ENCODE measurements at places on chromosomes 7 and 10.

DNA sequence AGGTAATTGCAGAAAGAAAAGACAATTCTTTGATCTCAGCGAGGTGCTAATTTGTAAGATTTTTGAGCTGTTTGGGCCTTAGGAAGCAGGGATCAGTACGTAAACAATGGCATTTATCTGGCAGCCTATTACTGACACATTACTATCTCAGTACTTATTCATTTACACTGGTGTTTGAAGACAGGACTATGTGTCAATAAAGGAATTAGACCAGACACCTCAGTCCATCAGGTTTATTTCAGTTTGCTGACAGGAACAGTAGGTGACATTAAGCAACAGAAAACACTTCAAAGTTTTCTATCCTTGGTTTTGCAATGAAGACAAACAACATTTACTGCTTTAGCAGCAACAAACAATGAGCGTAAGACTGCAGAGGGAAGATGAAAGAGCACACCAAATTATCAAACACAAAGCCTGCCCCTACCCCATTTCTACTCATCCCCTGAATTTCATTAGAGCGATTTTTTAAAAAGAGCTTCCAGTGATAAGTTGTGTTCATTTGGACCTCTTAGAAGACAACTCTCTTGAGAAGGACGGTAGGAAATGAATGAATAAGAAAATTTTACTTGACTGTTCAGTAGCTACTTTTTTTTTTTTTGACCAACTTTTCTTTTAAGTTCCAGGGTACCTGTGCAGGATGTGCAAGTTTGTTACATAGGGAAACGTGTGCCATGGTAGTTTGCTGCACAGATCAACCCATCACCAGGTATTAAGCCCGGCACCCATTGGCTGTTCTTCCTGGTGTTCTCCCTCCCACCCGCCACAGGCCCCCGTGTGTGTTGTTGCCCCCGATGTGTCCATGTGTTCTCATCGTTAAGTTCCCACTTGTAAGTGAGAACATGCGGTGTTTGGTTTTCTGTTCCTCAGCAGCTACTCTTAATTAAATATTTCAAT, 138.8 kb downstream of the DKK1 start:
- no peak for DNase-seq

DNA sequence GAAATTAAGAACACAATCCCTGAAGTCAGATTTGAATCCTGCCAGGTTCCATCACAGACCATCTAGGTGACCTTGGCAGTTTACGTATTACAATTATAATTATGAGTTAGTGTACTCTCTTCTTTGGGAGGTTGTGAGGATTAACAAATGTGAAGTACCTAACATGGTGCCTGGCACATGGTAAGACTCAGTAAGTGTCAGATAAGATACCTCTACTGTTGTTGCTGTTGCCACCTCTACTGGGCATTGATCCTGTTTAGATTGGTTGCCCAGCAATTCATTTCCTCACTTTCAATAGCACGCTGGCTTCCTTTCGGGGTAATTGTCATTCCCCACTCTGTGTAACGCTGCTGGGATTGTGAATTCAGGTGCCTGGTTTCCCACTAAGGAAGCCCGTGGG, 31.7 kb upstream of the HGF start:
- no peak for DNase-seq

DNA sequence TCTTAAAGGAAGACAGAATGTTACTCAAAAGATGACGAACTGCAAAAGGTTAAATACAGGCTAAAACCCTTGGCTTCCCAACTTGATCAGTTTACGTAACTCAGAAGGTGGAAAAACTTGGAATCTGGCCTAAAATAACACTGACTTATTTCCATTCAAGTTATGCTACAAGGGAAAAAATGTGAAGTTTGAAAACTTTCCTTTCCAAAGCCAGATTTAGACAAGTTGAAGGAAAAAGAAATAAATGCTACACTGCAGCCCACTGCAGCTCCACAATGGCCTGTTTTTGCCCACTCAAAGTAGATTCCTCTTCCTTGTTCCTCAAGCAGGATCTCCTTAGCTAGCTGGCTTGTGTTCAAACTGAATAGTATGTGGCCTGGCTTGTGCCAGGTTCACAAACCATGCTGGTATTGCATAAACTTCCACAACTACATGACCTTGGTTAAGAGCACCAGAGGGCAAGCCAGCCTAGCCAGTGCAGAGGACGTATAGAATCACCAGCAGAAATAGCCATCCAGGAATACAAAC, 166.2 kb downstream of the CPEB3 start:
- no peak for DNase-seq

DNA sequence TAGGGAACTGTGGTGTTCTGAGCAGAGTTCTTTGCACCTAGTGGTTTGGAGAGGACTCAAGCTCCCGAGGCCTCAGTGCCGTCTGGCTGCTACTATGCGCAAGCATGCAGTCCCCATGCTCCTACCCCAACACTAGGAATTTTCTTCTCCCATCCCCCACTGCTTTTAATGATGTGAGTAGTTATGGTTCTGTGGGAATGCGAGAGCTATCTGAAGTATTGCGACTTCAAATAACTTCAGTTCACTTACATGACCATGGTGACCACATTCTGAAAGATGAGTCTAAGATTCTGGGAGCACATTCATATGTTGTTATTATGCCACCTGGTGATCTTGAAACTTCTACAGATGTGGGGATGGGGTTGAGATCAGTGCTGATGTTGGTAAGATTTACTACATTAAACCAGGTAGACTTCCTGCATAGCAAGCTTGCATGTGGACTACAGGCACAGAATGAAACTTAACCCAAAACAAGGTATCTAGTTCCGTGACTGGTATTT, 24.6 kb downstream of the HTR5A start:
- DNase-seq: no peak

- no peak for DNase-seq
These were observed 630.7 kb downstream of the PARD3 start for GRCh38 chr10:34184397-34184796.

GRCh38 chr10:70916241-70916640, 27.9 kb upstream of the PCBD1 start:
- no peak for DNase-seq

- no peak for DNase-seq
These were observed 82.0 kb upstream of the SAMD8 start for GRCh38 chr10:75029420-75029819.

- no peak for DNase-seq
These were observed 39.1 kb downstream of the CDK1 start for GRCh38 chr10:60817398-60817805.

GRCh38 chr10:14074062-14074884, 256.5 kb downstream of the FRMD4A start:
- peak; percentile 48 for DNase-seq

GRCh38 chr10:18005781-18006456, 54.2 kb downstream of the SLC39A12 start:
- DNase-seq: no peak

DNA sequence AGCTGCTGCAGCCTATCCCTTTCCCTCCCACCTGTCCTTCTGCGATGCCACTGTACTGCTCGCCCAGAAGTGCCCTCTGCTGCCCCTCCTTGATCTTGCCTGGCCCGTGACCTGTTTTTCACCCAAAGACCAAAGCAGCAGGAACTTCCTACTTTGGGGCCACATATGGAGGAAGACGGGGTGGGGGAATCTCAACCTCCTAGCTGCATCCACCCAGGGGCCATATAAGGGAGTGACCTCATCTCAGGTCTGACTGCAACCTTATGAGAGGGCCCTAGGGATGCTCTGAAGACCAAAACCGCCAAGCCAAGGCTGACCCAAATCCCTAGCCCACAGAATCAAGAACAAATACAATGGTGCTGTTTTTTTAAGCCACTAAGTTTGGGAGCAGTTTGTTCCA, 15.7 kb downstream of the PRKCQ start:
- no peak for DNase-seq

DNA sequence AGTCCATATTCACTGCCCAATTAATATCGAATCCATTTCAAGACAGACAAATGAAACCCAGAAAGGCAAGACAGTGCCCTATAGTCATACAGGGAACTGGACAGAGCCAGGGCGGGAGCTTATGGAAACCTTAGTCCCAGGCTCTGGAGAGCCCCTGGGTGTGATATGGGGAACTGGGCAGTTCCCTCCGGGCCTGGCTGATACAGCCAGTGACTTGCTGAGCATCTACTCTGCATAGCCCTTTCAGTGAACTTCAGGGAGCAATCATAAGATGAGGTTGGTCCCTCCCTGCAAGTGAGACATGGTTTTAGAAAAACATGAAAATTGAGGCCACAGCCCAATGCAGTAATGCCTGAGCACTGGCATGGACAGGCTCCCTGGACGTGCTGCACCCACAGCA, 241.9 kb downstream of the GRID1 start:
- no peak for DNase-seq

GRCh38 chr10:118148247-118148646, 101.5 kb upstream of the RAB11FIP2 start:
- DNase-seq: peak; percentile 60

DNA sequence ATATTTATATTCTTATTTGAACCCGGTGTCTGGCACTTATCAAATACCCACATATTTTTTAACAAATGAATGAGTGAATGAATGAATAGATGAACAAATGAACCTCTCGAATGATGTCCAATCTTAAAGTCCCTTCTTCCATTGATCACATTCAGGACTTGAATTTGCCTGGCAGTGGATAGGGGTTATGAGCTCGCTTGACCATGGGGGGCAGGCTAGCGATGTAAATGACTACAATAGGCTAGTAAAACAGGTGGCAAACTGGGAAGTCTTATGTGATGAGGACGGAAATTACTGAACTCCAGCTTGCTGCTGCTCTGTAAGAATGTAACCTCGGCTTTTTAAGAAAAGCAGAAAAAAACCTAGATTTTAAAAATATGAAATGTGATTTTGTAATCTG, 247.7 kb upstream of the DKK1 start:
- DNase-seq: no peak

DNA sequence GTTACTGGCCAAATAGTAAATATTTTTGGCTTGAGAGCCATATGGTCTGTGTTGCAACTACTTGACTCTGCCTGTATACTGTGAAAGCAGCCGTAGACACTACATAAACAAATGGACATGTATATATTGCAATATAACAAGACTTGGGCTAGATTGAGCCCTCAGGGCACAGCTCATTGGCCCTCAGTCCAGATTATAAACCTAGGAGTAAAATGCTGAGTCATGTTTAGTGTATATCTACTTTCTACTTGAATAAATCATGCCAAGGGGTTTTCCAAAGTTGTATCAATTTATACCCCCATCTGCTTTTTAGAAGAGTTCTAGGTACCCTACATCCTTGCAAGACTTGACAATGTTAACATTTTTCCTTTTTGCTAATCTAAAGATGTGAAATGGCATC, 27.4 kb upstream of the POU6F2 start:
- no peak for DNase-seq

DNA sequence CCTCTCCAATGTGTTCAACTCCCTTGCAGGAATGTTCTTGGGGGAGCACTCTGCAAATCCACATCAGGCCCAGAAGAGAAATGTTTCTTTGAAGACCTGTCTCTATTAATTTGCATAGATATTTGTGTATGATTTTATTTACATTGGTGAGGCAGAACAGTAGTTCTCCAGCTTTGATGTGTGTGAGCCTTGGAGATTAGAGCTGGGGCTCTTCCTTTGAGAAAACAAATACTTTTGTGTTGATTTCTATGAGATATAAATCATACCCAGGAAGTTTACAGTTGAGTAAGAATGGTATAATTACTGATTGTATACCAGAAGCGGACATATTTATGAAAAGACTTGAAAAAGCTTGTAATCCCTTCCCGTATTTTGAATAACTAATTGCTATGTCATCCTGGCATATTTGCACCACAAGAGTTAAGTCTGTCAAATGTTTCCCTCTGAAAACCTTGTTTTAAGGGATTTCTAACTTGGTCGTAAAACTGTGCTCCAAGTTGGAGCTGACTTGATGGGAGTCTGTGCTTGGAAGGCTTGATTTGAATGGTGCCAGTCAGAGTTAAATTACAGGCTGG, 468.5 kb downstream of the LRMDA start:
- DNase-seq: no peak

GRCh38 chr7:142334236-142334635, 76.4 kb upstream of the PRSS58 start:
- no peak for DNase-seq

DNA sequence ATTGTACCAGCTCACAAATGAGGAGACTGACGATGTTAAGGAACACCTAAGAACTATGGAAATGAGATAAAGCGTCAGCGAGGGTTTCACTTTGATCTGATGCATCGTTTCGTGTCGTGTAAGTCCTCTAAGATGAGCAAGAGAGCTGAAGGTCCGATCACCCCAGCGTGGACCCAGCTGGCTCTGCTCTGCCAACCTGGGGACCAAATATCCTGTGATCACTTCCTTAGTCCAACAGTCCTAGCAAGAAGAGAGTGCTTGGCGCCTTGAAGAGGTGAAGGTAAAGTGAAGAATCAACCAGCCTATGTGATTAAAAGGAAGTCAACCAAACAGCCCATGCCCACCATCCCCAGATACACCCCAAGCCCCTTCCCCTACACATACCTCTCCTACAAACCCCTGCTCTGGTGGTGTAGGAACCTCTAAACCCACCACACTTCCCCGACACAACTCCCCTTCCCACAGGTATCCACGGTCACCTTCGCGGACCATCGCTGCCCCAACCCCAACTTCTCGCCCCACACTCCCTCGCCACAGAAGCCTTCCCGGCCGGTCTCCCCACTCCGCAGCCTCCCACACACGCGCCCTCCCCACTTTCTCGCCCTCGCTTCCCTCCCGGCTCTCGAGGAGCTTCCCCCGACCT, 722 bp downstream of the UPF2 start:
- peak; percentile 61 for DNase-seq

DNA sequence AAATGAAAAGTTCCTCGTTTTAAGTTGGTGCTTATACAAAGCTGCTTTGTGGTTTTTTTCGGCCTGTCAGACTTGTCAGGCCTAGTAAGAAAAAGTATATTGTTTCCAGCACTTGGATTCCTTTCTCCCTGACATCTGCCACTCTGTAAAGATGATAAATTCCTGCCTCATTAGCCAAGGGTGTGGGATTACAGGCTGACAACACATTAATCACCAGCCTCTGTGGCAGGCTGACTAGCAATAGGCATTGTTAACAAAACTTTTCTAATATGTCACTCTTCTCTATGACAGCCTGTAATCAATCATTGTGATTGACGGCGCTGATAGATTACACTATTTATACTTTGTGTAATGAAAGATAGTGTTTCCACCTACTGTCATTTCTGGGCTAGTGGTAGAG, 682.5 kb downstream of the LRMDA start:
- DNase-seq: peak; percentile 18

GRCh38 chr7:149873970-149874643, 338 bp downstream of the ATP6V0E2 start:
- DNase-seq: no peak

GRCh38 chr10:42690449-42691360, 52.3 kb upstream of the ZNF33B start:
- DNase-seq: no peak

Measured in small intestine (tissue), 16 donors.